ENCODE measurements at places on chromosomes 4 and X.

- no peak for DNase-seq
Measured at GRCh38 chrX:46310815-46311497, 234.3 kb downstream of the ZNF674 start.

- no peak for DNase-seq
Measured at GRCh38 chr4:95398217-95398616, 150.6 kb downstream of the UNC5C start.

DNA sequence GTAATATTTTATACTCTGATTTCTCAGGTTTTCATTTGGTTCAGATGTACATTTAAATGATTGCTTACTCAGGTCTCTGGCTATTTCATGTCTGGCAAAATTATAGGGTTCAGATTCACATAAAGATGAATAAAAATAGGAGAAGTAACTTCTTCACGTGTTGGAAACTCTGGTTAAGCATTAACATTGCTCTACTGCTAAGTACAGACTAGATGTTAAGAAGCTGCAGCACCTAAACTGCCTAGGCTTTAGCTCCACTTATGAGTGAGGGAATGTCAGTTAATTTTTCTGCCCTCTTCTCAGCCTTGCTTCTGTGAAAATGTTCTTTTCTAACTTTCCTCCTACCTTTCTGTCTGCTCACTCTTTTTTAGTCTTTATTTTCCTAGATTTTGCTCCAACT lies 361.2 kb downstream of the ARAP2 start:
- no peak for DNase-seq

- DNase-seq = no peak
Measured at GRCh38 chrX:71814123-71814912, 51.2 kb downstream of the CXorf49B start.

DNA sequence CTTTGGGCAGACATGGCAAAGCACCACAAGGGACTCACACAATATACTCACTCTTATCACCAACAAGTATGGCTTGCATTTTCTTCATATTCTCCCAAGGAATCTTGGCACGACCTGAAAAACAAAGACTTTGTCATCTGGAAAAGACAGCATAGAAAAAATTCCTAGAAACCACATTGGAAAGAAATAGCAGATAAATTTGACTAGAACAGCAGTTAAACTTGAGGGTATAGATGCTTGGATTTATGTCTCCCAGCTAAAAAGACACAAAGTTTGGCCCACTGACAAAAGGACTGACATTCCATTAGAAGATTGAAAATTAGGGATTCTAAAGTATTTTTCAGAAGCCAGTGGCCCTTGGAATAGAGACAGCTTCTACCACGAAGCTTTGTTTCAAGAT lies 6.9 kb upstream of the VEGFC start:
- DNase-seq = no peak

DNA sequence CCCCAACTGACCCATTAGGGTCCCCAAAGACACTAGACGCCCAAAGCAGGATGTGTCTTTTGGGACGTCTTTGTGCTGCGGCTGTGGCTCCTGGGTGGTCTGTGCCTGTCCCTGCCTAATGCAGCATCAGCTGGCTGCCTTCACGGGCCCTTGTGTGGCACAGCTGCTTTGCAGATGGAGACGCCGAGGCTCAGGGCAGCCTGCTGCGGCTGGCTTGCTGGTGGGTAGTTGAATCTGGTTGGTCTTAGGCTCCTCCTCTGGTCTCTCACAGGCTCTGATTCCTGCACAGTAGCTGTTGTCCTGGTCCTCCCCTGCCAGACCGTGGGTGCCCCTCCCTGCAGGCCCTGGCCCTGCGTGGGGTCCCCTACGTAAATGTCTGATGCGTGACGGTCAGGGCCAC lies 8.1 kb downstream of the CPZ start:
- DNase-seq = no peak

DNA sequence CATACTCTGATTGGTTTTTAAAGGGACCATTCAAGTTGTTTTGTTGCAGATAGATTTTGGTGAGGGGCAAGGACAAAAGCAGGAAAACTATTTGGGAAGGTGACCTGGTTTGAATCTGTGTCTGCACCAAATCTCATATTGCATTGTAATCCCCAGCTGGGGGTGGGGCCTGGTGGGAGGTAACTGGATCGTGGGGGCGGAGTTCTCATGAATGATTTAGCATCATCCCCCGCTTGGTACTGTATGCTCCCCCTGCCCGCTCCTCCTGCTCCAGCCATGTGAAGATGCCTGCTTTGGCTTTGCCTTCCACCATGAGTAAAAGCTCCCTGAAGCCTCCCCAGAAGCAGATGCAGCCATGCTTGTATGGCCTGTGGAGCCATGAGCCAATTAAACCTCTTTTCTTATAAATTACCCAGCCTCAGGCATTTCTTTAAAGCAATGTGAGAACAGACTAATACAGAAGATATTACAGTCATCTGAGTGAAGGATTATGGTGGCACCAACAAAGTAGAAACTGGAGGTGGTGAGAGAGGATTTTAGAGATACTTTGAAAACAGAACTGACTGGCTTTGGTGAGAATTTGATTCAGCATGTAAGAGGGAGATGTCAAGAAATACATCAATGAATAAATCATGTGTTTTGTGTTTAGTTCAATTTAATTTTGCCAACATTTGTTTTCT lies 14.4 kb downstream of the IL21 start:
- no peak for DNase-seq

- DNase-seq = no peak
Measured at GRCh38 chr4:185741795-185742194, 70.2 kb downstream of the SORBS2 start.

DNA sequence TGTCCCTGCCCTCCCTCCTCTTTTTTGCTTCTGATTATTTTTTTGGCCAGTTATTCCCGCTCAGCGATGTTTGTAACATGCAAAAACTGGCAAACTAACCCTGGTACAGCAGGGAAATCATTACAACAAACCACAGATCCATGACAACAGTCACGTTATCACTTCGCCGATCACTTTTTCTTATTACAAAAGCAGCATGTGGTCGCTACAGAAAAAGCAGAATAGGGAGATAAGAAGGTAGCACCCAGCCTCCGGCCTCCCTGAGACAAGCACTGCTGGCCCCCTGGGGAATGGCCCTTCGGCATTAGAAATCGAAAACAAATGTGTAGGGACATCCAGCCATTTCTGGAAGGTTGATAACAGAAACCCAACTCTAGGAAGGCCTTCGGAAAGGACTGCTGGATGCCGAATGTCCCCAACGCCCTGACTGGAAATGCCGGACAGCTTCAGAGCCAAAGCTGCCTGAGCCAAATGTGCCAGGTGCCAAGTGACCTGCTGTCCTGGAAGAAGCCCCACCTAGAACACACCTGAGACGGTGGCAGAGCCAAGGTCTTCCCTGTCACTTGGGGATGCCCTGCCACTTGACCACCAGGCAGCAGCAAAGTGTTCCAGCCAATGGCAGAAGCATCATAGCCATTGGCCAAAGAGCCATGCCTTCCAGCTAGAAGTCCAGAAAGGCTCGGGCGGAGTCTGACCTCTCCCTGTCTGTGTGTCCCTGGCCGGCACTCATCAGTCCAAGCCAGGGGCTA lies 2.9 kb downstream of the IDH3G start:
- no peak for DNase-seq

GRCh38 chr4:125317525-125317877 lies 2.7 kb downstream of the FAT4 start:
- DNase-seq = peak; percentile 14

- no peak for DNase-seq
Measured at GRCh38 chr4:153634738-153635353, 49.2 kb upstream of the TLR2 start.

DNA sequence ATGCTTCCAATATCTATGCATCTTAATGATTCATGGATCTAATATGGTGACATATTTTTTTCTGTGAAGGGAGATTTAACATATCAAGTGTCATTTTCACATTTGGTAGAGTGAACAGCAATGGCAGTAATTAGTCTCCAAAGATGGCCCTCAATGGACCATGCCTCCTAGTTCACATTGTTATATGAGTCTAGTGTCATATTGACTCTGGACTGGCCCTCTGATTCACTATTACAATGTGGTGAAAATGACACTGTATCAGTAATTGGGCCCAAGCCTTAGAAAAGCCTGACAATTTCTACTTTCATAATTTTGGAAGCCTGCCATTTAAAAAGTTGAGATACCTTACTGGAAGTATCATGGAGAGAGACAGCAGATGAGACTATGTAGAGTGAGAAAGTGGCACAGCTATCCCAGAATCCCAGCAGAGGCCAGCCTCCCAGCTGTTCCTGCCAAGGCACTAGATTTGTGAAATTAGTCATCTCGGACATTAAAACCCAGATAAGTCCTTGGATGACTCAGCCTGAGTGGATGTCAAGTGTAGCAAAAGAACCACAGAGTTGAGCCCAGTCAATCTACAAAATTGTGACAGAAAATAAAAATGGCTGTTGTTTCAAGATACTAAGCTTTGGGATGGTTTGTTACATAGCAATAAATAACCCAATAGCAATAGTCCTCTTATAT lies 68.4 kb downstream of the ARHGEF38 start:
- DNase-seq = no peak

- peak; percentile 1 for DNase-seq
Measured at GRCh38 chrX:94058728-94059382, 384.8 kb downstream of the FAM133A start.

GRCh38 chr4:102627831-102628523 lies 126.8 kb downstream of the NFKB1 start:
- DNase-seq = no peak

DNA sequence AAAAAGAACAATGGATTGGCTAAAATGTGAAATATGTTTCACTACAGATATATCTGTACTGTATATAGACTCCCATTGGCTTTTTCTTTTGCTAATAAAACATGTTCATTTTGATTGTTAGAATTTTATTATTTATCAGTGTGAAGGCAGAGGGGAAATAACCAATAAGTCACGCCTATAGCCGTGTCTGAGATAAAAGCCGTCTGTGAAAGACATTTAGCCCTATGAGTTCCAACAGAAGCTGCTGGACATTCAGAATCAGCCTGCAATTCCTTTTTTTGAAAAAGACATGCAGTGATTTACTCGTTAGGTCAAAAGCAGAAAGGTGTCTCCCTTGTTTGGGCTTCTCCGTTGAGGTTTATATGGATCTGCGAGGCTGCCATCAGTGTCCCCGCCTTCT lies 24.2 kb upstream of the SLC25A4 start:
- no peak for DNase-seq

- DNase-seq = no peak
Measured at GRCh38 chr4:78608684-78609083, 57.1 kb downstream of the ANXA3 start.

- no peak for DNase-seq
Measured at GRCh38 chr4:119135721-119136121, at the start of gene MYOZ2. TSS of gene MYOZ2 (plus strand) at chr4:119135832. CDS start at chr4:119136526, 694 bp downstream.

DNA sequence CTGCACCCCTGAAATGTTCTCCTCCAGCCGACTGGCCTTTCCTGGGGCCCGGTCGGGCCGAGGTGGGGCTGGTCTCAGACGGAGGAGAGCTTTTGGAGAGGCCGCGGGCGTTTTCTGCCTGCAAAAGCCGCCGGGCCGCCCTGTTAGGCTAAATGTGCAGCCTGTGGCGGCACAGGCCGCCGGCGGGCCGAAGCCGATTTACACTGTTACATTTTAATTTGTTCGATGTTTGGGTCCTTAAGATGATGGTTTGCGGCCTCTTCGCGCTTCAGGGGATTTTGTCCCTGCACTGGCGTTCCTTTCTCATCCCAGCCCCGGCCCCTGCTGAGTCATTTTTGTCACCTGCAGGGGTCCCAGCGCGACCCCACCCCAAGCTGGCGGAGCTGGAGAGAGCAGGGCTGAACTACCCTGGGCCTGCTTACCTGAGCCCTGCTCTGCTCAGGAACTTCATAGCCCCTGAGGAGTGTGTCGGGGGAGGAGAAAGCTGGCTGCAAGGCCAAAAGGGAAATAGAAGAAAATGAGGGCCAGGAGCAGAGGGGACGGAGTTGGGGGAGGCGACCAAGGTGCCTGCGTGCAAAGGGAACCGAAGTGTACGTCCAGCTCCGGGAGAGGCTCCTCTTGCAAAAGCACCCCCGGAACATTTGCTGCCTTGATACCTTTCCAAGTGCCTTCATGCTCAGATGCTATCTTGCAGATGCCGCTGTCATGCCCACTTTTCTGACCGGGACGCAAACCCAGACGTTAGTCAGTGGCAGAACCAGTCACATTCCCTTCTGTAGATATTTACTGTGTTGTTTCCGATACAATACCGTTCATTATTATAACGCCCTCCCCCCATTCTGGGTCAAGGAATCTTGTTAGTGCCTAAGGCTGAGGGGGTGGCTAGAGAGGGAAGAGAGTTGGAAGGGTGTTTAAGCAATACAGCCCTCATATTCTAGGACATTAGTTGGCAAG lies 977 bp upstream of the RBBP7 start:
- DNase-seq = no peak

DNA sequence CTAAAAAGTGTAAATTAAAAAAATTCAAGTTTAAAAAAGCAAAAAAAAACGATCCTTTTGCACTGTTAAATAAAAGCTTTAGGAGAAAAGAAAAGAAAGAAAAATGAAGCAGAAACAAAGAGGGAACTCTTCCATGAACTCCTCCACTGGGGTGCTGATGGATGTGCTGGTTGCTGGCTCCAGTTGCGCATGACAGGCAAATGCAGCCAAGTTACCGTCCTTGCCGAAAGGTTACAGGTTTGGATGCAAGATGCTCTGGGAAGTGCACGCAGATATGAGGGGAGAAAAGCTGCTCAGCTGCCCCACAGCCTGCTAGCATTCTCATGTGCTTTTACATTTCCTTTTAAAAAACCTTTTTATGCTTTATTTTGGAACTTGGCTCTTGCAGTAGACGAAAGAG lies 58.5 kb downstream of the HADH start:
- DNase-seq = no peak

DNA sequence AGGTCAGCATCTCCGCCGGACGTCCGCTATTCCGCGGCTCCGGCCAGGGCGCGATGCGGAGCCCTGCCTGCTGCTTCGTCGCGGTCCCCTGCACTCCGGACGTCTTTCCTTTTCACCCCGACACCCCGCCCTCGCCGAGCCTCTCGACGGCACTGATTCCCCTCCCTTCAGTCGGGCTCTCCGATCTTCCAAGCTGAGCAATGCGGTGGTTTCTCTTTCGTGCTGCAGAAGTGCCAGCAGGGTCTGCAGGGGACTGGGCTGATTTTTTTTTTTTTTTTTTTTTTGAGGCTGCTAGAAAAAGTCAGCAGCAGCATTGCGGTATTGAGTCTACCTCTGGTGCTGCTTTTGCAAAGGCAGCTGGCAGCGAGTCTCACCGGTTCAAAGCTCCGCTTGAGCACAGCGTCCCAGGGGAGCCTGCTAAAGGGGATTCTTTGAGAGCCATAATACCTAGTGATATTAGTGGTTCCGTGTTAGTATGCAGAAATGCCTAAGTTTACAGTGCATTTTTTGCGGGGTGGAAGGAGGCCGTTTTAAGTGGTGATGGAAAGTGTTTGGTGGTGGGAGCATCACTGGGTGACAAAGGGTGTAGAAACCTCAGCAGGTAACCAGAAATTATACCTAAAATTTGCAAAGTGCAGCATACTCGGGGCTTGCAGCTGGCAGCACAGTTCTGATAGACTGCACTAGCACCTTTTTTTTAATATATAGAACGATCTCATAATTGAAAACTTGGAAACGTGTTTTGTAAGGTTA lies 969 bp downstream of the STIM2 start:
- DNase-seq = no peak

Measured in GM04504 (cell line).